ENCODE measurements at places on chromosomes 4 and X.

- DNase-seq, result peak; percentile 14
Observed at GRCh38 chr4:37780444-37781130, 45.9 kb upstream of the PGM2 start.

DNA sequence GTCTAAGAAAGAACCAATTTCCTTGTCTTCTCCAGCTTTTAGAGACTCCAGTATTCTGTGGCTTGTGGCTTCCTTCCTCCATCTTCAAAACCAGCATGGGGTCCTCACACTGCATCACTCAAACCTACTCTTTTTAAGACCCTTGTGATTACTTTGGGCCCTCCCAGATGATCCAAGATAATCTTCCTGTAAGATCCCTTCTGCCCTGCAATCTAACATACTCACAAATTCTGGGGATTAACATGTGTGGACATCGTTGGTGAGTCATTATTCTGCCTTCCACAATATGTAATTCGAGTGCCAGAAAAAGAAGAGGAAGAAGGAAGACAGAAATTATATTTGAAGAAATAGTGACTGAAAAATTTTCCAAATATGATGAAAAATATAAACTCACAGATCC, 47.9 kb downstream of the BEND4 start:
- DNase-seq, result peak; percentile 56

DNA sequence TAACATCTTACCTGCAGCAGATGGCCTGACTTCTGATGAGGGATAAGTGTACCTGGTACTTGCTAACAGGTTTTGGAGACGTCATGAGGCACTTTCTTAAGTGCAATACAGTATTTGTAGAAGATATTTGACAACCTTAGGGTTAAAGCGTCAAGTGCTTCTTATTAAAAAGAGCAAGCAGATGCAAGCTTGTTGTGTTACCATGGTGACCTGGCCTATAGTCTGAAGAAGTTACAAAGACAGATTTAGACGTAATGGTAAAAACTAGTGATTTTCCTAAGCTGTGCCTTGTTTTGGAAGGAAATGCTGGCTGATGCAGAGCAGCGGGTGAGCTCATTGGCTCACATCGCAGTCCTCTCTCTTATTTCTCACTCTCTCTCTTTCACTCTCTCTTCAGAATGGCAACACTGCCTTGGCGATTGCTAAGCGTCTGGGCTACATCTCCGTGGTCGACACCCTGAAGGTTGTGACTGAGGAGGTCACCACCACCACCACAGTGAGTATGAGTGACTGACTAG, 243.6 kb downstream of the ANK2 start:
- DNase-seq, result peak; percentile 60

GRCh38 chrX:71652405-71652804, 14.9 kb upstream of the LOC101059915 start:
- DNase-seq, result peak; percentile 65

DNA sequence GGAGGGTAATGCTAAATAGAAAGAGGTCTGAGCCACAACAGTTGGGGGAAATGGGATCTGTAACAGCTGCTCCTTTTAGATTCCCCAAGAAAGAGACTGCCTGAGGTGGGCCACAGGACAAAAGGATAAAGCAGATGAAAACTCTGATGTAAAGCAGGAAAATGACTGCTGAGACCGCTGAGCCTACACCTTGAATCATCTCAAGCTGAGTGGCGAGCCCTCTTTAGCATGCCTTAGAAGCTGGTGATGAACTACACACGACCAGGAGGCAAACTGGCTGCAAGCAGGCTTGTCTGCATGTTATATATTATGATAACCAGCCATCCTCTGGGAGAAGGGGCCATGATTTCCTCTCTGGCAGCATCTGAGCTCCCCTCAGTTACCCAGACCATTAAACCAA, 88.4 kb downstream of the TTC29 start:
- DNase-seq, result no peak

DNA sequence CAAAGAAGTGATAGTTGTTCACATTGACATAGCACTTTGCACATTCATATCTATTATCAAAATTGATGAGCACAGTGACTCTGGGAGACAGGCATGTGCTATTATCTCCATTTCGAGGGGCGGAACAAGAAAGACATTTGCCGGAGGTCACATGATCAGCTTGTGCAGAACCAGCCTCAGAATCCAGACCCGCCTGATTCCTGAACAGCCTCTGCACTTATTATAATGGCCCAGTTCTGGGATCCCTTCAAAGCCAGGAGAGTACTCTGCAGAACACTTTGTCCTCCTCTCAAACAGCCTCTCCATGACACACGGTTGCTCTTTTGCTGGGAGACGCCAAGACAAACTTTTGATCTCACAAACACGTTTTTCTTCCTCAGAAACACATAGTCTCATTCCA, 48.4 kb downstream of the RWDD4 start:
- DNase-seq, result peak; percentile 67

- DNase-seq, result peak; percentile 92
Observed at GRCh38 chr4:125321709-125322365, 7.1 kb downstream of the FAT4 start.

All from fibroblast of mammary gland (primary cell).